ENCODE measurements at places on chromosomes 12 and 14. TPM values are rescaled to one million over a fixed set of nuclear protein-coding genes. Genes with fewer than 3 reads are reported as not detected.

Gene TAPBPL
- 63.1 TPM for total RNA-seq

- no peak overlapping the region for H3K4me3 ChIP-seq
- no peak overlapping the region for H3K27ac ChIP-seq
- DNase-seq, result no peak
- H3K4me1 ChIP-seq, result no peaks in the 10 kb centered on the region
- H3K36me3 ChIP-seq, result no peaks in the 10 kb centered on the region
Observed at GRCh38 chr12:103422746-103423515, 72.8 kb downstream of the C12orf42 start.

Gene GLIPR1L1
- total RNA-seq, result not detected

DNA sequence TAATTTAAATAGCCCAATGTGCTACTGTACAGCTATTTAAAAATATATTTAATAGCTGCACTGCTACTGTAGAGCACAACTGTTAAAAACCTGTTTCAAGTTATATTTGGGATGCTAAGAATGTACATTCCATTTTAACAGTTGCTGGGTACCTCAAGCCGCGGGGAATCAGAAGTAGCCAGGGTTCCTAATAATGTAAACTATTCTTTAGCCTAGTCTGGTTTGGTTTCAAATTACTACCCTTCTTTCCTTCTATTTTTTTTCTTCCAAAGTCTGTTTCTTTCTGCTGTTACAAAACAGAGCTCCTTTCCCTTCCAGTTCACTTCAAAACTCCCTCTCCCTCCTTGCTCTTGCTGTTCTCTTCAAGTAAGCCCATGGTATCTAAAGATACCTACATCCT, 21.3 kb downstream of the SCAF11 start:
- no peak for DNase-seq
- H3K4me3 ChIP-seq, result no peak overlapping the region
- H3K27me3 ChIP-seq, result no peaks in the 10 kb centered on the region
- H3K4me1 ChIP-seq, result peaks cover 6% of the 10 kb centered on the region
- H3K36me3 ChIP-seq, result no peaks in the 10 kb centered on the region
- no peak overlapping the region for H3K27ac ChIP-seq

DNA sequence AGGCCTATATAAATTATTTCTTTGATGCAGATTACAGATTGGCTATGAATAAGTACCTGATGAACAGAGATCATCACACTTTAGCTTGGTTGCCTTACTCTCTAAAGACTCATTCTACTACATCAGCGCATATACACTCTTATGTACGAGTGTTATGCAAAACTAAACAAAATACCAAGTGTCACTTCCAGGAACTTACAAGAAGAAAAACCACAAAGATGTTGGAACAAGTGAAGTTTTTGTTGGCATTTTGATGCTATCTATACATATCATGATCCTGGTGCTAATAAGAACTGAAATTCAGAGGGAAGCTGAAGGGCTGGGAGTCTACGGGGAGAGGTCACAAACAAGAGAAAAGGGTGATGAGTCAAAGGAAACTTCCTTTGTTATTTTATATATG, 47.9 kb upstream of the CERS5 start:
- no peaks in the 10 kb centered on the region for H3K36me3 ChIP-seq
- no peak for DNase-seq
- no peak overlapping the region for H3K27ac ChIP-seq
- H3K4me1 ChIP-seq, result peaks cover 43% of the 10 kb centered on the region
- H3K27me3 ChIP-seq, result no peaks in the 10 kb centered on the region

Gene TBX5
- total RNA-seq, result not detected

DNA sequence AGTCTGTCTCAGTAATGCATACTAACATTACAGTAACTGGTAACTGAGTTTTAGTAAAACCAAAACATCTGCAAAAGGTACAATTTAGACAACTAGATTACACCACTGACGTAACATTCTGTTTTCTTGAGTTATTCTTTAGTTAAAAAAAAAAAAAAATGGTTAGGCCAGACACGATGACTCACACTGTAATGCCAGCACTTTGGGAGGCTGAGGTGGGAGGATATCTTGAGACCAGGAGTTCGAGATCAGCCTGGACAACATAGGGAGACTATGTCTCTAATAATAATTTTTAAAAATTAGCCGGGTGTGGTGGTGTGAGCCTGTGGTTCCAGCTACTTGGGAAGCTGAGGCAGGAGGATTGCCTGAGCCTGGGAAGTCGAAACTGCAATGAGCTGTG, 34.1 kb downstream of the AP5M1 start:
- DNase-seq, result no peak
- H3K27me3 ChIP-seq, result peaks cover 2% of the 10 kb centered on the region
- H3K36me3 ChIP-seq, result no peaks in the 10 kb centered on the region
- H3K27ac ChIP-seq, result no peak overlapping the region

DNA sequence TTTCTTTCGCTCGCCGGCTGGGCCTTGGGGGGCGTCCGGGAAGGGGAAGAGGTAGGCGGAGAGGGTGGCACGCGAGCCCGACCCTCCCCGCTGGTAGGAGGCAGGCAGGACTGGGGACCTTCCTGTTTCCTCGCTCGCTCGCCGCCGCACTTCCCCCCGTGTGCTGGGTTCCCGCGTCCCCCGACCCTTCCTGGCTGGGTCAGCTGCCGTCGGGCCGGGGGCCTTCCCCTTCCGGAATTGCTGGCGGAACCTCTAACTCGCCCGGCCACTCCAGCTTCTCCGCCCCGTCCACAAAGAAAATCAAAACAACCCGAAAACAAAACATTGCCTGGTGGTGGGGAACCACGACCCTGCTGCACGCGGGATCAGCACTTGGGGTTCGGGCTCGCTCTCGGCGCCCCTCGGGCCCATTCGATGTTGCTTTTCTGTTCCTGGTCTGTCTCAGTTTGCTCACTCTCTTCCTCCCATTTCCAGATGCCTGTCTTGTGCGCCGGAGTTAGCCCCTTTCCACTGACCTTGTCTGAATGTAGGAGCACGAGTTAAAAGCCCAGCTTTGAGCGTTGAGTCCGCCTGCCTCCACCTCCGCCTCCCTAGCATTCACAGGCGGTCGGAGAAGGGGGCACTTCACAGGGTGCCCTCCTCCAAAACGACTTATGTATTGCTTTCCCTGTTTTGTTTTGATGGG, 581 bp downstream of the PAPOLA start:
- no peaks in the 10 kb centered on the region for H3K27me3 ChIP-seq
- H3K27ac ChIP-seq, result peak overlapping the region; percentile 94
- H3K36me3 ChIP-seq, result no peaks in the 10 kb centered on the region
- H3K4me3 ChIP-seq, result peak overlapping the region; percentile 79
- peaks cover 29% of the 10 kb centered on the region for H3K4me1 ChIP-seq

DNA sequence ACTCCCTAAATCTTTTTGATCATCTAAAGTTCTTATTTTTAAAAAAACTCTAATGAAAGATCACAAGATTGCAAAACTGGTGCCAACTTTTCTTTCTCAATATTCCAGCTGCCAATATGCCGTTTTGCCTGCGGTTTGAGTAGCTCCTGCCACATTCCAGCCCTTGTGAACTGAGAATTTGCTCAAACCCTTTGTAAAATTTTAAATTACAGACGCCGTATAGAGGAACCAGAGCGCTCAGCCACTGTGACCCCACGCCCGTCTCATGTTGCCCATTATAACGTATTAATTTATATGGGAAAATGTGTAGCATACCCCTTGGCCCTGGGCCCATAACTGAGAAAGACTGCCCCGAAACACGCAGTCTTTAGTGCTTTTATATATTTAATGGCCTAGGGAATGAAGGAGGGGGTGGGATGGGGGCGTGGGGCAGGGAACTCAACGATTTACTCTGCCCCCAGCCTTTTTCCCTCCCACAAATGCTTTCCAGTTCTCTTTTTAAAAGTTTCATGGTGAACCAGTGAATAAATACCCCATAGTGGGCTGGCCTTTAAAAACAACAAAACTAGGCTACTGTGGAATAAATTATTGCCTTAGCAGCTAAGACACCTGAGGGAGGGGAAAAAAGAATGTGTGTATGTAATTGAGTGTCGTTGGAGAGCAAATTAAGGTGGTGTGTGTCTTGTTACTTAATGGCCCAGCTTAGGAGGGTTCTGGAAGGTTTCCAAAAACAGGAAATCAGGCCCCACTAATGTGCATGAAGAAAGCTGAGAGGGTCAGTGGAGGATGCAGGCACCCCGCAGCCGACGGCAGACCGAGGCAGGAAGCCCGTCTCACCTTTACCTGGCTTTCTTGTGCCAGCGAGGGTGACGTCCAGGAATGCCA, 45.7 kb upstream of the RFLNA start:
- H3K27ac ChIP-seq, result no peak overlapping the region
- no peaks in the 10 kb centered on the region for H3K36me3 ChIP-seq
- H3K4me1 ChIP-seq, result no peaks in the 10 kb centered on the region
- DNase-seq, result no peak
- peaks cover 17% of the 10 kb centered on the region for H3K27me3 ChIP-seq
- H3K4me3 ChIP-seq, result no peak overlapping the region

DNA sequence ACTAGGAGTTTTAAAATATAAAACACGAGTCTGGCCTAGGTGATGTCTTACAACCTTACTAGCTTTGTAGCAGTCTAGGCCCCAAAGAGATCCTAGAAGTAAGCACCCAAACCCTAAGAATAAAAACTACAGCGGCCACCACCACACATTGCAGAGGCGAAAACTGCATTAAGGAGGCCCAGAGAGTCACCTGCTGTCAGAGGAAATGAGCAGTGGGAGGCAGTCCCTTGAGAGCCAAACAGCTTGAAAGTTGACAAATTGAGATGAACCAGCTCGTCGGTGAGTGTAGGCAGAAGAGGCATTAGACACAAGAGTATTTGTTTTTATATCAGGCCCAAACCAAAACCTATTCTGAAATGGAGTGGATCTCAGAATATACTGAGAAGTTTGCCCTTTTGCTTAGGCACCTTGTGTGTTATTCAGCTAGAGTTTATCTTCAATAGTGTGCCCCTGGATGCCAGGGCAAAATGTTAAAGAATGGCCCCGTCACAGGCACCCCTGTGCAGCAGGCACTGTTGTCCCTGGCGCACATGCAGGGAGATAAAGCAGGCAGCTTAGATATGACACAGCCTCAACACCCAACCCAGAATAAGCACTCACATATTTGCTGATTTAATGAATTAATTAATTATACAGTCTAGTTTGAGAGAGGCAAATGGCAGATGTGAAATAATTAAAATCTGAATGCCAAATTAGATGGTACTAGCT, 56.7 kb downstream of the TTC7B start:
- no peak for DNase-seq
- peaks cover 12% of the 10 kb centered on the region for H3K4me1 ChIP-seq
- H3K36me3 ChIP-seq, result no peaks in the 10 kb centered on the region

Gene SIX6
- total RNA-seq, result not detected

Measured in T-cell (primary cell).